ENCODE measurements at places on chromosomes 12 and 14. TPM values are rescaled to one million over a fixed set of nuclear protein-coding genes. Genes with fewer than 3 reads are reported as not detected.

Gene FITM1
- total RNA-seq = 0.66 TPM

Gene HHIPL1
- 0.47 TPM for total RNA-seq

Gene TRIM9
- total RNA-seq = 11.9 TPM

Gene RFLNA
- 36.9 TPM for total RNA-seq

Gene SERPINA6
- not detected for total RNA-seq

Gene DPPA3
- total RNA-seq = not detected

Gene FAM90A1
- 0.54 TPM for total RNA-seq

Gene C12orf54
- total RNA-seq = not detected

Gene ACTN1
- 48.1 TPM for total RNA-seq

Gene LRRIQ1
- 10.6 TPM for total RNA-seq

Gene PPFIA2
- 31.1 TPM for total RNA-seq

Gene IFI27
- 3.7 TPM for total RNA-seq

Gene NGB
- total RNA-seq = 0.22 TPM

Gene CMAS
- total RNA-seq = 47.9 TPM

Gene MARCHF9
- 26.7 TPM for total RNA-seq

Gene ACRBP
- 2.5 TPM for total RNA-seq

Gene OR4K5
- not detected for total RNA-seq

Gene DAO
- not detected for total RNA-seq

Gene KRT78
- not detected for total RNA-seq

Gene TPPP2
- not detected for total RNA-seq

Gene NYNRIN
- total RNA-seq = 33.5 TPM

Measured in glutamatergic neuron (in vitro differentiated cells).